ENCODE measurements at places on chromosomes 11 and 22.

DNA sequence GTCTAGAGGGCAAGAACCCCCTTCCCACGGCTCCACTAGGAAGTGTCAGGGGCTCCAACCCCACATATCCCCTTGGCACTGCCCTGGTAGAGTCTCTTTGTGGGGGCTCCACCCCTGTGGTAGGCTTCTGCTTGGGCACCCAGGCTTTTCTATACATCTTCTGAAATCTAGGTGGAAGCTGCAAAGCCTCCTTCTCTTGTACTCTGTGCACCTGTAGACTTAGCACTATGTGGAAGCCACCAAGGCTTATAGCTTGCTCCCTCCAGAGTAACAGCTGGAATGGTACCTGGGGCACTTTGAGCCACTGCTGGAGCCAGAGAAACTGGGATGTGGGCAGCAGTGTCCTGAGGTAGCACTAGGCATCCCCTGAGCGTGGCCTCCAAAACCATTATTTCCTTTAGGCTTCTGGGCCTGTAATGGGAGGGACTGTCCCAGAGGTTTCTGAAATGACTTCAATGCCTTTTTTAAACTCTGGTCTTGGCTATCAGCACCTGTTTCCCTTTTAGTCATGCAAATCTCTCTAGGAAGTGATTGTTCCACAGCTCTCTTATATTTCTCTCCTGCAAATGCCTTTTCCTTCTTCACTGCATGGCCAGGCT, 68.4 kb downstream of the TRAF6 start:
- no peak for DNase-seq

GRCh38 chr22:50174382-50175190, 4.1 kb downstream of the PANX2 start:
- no peak for DNase-seq

DNA sequence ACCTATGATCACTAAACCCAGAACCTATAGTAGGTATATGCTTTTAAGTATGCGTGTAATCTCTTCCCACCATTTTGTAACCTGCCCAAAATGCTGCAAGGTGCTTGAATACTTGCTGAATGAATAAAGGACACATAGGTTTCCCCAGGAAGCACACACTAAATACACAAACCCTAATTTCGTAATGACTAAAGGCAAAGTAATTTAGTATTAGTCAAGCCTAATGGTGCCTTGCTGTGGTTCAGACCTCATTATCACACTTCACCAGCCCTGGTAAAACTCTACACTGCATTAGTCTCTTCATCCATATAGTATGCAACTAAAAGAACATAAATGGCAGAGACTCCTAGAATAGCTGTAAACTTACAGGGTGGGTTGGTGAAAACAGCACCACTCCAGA, 289.0 kb upstream of the PITPNB start:
- DNase-seq: no peak

- DNase-seq: no peak
Measured at GRCh38 chr11:126810776-126811175, 189.8 kb downstream of the KIRREL3 start.

GRCh38 chr11:10459029-10459970, 4.2 kb downstream of the AMPD3 start:
- no peak for DNase-seq

DNA sequence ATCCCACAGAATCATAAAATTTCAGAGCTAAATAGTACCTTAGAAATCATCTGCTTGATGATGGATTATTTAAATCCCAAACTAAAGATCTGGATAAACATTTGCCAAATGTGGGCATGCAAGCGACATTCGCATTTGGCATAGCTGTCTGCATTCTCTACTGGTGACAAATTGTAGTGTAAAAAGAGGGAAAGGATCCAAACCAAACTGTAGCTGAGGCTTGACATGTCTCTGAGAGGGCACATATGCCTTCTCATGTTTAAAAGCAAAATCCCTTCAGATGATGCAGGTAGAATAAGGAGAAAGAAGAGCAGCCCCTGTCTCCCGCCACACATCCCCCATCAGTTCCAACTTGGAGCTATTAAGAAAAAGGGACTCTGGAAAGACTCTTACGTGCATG, 257.5 kb upstream of the MTNR1B start:
- DNase-seq: no peak

GRCh38 chr11:57434640-57435546, 8.0 kb upstream of the SLC43A3 start:
- DNase-seq: no peak

DNA sequence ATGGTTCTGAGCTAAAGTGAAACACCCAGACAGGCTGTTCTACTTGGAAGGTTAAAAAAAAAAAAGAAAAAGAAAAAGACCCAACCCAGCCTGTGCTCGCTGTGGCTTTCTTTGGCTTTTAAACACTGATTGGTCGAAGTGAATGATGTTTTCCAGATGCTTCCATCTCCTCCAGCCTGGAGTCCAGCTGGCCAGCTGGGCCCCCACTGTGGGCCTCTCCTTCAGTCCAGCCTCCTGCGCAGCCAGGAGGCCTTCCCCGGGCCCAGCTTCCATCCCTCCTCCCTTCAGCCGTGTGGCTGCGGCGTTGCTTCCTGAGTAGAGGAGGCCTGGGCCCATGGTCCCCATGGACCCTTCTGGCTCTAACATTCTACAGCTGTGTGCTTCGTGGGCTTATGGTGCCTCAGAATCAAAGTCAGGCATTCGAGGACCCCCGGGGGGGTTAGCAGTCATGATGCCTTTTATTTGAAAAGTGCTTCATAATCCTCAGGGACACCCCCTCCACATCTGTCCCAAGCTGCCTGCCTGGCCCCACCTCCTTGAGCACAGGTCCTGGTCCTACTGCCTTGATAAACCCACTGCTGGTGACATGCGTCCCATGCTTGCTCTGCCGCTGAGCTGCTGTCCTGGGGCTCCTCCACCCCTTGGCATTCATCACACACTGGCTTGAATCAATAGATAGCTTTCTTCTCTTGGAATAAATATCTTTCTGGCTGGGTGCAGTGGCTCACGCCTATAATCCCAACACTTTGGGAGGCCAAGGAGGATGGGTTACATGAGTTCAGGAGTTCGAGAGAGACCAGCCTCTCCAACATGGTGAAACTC, 42.2 kb upstream of the FBLN1 start:
- no peak for DNase-seq

DNA sequence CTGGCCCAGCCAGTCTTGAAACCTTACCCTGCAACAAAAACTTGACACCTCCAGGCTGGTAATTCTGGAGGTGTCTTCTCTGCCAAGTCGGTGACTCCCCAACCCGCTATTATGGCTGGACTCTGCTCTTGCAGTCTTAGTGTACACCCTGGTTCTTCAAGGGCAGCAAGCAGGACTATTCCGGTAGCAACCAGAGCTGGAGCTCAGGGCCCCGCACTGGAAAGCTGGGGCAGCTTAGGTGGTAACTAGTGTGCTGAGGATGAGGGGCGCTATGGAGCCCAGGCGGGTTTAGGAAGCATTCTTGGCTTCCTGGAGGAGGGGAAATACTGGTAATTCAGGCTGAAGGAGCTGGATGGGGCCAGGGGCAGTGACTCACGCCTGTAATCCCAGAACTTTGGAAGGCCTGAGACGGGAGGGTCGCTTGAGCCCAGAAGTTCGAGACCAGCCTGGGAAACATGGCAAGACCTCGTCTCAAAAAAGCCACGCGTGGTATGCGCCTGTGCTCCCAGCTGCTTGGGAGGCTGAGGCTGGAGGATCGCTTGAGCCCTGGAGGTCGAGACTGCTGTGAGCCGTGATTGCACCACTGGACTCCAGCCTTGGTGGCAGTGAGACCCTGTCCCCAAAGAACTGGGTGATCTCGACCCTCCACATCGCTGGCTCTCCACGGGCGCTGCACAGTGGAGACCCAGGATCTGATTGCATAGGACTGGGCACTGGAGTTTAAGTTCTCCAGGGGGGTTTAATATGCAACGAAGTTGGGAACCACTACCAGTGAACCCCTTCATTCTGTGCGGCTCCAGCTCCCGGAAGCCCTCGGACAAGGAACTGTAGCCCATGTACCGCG, 10.6 kb upstream of the AIFM3 start:
- DNase-seq: no peak

GRCh38 chr22:36016684-36017083, 11.9 kb downstream of the RBFOX2 start:
- DNase-seq: no peak

DNA sequence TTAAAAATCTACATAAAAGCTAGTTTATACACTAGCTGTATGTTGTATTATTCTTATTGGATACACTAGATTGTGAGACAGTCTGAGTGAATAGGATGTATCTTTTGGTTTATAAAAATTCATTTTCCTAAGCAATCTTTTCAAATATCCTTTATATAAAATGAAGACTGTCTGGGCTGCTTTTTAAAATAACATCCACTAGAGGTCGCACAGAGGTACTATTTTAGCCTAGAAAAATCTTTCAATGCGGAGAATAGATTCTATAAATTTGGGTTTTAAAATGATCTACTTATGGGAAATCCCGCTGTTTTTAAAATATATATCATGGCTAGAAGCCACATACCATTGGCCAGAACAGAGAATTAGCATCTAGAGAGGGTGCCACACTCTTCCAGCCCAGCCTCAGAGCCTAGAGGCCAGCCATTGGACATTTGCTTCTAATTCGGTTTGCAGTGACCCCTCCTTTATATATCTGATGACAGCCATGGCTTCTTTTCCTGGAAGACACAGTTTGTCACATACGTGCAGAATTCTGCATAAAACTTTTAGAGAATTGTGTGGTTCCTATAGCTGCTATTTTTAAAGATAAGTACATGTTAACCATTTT, 7.3 kb downstream of the C11orf97 start:
- no peak for DNase-seq

DNA sequence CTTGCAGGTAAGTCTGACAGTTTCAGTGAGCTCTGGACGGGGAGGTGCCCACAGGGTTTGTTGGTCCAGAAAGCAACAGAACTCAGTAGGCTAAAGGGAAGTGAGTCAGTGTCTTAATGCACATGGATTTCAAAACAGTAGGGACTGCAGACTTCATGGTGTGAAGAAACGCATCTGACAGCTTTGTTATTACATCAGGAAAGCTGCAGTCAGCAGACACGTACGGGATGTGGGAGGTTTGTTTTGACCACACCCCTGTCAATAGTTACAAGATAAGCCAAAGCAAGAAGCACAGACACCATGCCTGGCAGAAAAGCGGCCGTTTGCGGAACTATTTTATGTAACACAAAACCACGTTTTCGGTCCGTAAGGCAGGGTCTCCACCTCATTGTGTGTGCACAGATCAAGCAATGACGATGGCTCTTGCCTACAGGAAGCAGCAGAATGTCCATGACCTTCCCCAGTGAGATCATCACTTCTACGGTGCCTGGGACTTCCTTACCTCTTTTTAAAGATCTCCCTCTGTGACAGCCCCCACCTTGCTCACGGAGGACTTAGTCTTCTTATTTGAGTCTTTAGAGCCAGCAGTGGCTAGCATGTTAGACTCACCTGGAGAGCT, 58.2 kb upstream of the FTH1 start:
- DNase-seq: peak; percentile 80

DNA sequence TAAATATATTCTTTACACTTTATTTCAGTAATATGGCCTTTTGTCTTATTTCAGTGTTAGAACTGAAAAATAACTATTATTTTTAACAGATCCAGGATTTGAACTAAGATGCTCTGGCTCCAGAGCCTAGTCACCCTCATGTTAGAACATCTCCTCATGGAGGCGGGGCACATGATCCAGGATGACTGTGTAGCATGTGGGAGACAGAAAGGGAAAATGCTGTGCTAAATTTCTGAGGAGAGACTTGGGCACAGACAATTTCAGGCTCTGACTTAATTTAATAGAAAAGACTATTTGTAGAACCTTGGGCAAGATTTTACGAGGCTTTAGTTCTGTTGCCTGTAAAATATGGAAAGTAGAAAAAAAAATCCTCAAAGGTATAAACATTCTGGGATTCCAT, 24.1 kb downstream of the CTSC start:
- DNase-seq: no peak

DNA sequence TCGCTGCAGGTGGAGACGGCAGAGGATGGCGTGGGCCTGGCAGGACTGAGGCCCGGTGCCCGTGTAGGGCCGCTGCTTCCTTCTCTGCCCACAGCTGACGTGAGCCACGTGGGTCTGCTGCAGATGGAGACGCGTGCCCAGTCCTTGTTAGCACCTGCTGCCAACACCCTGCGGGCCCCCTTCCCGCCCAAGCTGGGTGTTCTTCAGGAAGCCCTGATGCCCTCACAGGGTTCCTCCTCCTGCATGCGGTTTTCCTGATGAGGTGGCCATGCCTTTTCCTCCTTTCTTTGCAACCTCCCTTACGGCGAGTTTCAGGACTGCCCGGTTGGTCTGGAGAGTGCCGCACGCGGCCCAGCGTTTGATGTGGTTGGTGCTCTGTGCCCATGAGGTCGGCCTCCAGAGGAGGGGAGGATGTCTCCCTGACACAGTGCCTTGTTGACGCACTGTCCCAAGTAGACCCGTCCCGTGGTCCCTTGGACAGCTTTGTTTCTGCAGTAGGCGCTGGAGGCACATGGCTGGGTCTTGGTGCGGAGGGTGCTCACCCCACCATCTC, 44.7 kb downstream of the AP2A2 start:
- DNase-seq: no peak

- no peak for DNase-seq
Measured at GRCh38 chr11:12043221-12043620, 34.8 kb upstream of the DKK3 start.

- DNase-seq: no peak
Measured at GRCh38 chr11:33897761-33898375, 6.0 kb upstream of the LMO2 start.

DNA sequence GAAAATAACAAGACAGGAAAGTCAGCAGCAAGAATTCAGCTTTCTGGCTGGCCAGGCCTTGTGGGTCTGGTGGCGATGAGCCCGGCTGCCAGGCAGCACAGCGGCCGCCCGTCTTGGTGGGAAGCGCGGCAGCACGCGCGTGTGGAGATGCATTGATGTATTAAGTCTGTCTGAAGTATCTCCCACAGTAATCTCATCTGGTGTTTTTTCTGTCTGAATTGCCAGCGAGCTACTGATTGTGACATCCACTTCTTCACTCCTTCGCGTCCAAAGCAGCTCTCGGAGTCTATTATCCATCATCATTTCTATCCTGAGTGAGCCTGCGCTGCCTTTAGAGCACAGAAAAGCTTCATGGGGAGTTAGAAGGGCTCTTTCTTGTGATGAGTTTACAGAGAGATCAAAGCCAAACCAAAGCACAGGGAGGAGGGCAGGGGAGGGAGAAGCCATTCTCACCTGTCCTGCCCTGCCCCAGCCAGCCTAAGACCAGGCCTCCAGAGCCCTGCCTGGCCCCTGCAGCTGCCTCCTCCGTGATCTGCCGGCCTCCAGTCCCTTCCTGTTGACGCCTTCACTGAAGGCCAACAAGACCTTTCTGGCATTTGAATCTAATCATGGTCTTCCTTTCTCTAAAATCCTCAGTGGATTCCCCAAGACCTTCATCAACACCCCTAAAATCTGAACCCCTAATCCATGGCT, 1419.0 kb downstream of the TBC1D22A start:
- no peak for DNase-seq

- DNase-seq: no peak
Measured at GRCh38 chr11:76075716-76076115, 130.6 kb downstream of the WNT11 start.

DNA sequence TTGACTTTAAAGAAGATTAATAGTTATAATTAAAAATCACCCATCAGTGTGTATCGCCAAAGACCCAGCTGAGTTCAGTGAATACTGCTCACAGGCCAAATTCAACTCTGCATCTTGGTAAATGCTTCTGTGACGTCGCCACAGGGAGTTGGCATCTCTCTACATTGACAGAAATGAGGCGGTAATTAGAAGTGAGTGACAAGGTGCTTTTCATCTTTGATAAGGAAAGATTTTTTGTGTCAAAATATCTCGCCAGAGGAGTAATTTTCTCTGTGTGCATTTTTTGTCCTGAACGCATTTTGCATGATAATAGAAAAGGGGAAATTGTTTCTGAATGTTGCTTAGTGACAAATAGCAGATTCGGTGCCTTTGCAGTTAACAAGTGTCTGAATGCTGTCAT, 345.8 kb downstream of the CNTN5 start:
- DNase-seq: no peak
